NCI-H146 (cell line): ENCODE measurements at places on chromosomes 16 and 17.
A peak's percentile ranks its signal among the peaks of the same experiment; 100 is the strongest.

GRCh38 chr17:1301546-1301945 lies 22.1 kb downstream of the TRARG1 start:
- DNase-seq = no peak

GRCh38 chr17:36608794-36609497 lies 7.6 kb downstream of the MRM1 start:
- peak; percentile 48 for DNase-seq

GRCh38 chr17:46791531-46791930 lies 27.0 kb downstream of the WNT3 start:
- no peak for DNase-seq

- DNase-seq = no peak
Observed at GRCh38 chr16:3485821-3486505, 9.3 kb downstream of the C16orf90 start.

GRCh38 chr17:50693036-50693682 lies 14.6 kb downstream of the ANKRD40 start:
- no peak for DNase-seq

DNA sequence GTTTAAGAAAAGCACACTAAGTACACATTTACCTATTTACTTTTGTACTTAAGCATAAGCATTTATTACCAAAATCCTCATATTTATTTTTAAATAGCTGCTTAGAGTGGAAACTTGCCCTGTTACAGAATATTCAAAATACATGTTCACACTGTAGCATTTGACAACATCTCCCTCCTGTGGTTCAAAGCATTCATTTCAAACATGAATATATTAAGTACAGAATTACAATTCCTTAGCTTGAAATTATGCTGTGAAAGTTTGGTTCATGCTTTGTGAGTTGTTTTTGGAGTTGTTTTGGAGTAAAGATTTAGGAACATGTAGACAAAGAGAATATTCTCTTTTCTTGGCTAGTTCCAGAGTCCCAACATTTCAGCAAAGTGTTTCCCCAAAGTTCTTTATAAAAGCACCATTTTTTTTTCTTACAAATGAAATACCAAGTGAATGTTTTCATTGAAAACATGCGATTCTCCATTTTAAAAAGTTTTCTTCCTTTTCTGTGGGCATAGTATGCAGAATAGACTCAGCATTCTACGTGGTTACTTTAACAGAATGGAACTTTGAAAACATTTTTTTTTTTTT lies 33.2 kb downstream of the TUBD1 start:
- DNase-seq = no peak

- DNase-seq = peak; percentile 97
Observed at GRCh38 chr16:4944333-4945281, 7.7 kb upstream of the PPL start.

- DNase-seq = peak; percentile 74
Observed at GRCh38 chr16:83356266-83356665, 451.5 kb upstream of the HSBP1 start.
